ENCODE measurements at places on chromosomes 6 and 20.

DNA sequence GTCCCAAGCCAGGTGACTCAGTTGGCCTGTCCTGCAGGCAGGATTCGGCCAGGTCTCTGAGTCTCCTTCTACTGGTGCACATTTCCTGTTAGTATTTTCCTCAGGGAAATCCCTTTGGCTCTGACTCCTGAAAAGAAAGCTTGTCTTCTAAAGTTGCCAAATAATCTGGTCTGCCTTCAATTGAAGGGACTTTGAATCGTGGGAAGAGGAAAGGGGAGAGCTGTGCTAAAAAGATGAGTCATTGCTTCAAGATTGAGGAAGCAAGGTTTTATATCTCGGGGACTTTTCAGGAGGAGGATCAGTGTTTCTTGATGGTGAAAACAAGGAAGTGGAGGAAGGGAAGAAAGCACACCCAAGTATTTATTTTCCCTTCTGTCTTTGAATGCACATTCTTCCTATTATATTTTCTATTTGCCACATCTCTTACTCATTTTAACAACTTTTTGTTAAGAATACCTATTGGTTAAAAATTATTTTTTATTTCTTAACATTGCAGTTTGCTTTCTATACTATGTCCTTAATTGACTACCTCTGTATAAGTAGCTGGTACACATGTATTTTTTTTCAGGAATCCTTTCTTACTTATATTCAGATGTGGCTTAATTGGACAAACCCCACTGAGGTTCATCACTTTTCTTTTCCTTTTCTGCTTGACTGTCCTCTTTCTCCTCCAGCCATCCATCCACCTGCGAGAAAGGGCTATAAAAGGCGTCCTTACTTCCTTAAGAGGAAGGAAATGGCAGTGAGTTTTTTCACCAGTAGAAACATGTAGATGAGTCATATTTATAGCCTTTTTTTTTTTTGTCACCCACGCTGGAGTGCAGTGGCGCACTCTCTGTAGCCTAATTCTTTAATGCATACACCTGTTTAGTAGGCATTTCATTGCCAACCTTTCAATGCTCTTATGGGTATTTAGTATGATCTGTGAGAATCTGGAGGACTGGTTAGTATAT lies 15.0 kb upstream of the IFNGR1 start:
- DNase-seq = no peak

- no peak for DNase-seq
Measured at GRCh38 chr6:40011844-40012243, 77.6 kb upstream of the MOCS1 start.

- DNase-seq = no peak
Measured at GRCh38 chr6:104459543-104459942, 400.2 kb downstream of the HACE1 start.

DNA sequence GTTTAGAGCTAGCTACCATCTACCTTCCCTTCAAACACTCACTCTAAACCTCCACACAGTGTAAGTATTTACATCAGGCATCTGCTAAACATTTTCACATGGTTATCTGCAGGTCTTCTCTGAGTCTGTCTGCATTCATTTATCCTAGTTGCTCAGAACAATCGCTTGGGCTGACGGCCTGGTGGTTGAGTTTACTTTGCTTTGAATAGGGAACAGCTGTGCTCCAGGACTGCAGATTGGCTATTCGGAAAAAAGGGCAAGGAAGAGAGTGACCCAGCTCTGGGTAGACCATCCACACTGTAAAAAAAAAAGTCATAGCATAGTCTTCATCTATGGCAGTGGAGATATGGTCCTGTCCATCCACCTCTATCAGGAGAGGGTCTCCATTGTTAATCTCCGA lies 115.3 kb upstream of the ESR1 start:
- no peak for DNase-seq

DNA sequence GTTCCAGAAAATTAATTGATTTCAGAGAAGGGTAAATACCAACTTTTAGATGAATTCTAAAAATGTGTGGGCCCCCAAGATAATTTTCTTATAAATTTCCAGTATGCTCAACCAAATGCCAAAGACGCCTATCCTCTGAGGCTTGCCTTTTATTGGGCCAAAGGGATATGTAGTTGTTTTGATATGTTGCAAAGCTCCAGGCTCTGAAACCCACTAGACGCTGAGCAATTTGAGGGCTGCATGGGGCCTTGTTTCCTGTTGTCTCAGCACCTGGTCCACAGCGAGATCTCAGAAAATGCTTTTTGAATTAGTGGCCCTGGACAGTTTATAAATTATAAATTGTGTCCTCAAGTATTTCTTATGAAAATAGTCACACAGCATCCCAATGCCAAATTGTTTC lies 397.2 kb downstream of the SAMD5 start:
- no peak for DNase-seq

GRCh38 chr20:23441850-23442313 lies 2.4 kb downstream of the CSTL1 start:
- peak; percentile 56 for DNase-seq

DNA sequence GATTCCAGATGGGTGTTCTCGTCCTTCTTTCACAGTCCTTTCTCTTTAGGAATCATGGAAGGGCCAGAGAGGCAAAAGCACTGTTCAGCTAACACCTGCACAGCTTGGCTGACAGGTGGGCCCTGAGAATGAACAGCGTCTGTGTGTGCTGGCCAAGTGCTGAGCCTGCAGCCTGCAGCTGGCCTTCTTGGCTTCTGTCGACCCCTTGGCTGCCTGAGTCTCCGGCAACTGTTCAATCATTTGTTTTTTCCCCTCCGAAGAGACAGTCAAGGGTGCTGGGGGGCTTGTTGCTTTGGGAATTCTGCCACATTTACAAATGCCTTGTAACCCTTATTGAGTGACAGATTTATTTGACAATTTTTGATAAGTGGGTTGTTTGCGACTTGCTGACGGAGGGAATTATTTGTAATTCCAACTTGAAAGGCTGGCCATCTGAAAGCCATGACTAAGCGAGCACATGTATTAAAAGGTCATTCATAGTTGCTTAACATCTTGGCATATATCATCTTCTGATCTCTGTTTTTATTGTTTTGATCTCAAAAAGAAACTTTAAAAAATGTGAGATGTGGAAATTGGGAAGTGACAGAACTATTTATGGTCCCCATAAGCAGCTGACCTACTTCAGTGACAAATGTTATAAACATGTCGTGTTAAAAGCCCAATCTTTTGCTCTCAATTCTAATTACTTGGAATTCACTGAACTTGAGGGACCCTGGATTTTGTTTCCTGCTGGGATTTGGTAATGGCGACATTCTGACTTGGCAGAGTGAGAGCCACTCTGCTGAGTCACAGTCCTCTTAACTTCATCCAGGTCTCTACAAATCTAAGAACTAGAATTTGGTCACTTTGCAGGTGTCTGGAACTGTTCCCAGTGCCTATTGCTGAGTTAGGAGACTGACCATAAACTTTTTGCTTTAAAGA lies 41.9 kb upstream of the FERMT1 start:
- no peak for DNase-seq

GRCh38 chr6:86706449-86706848 lies 230.9 kb upstream of the HTR1E start:
- DNase-seq = no peak

DNA sequence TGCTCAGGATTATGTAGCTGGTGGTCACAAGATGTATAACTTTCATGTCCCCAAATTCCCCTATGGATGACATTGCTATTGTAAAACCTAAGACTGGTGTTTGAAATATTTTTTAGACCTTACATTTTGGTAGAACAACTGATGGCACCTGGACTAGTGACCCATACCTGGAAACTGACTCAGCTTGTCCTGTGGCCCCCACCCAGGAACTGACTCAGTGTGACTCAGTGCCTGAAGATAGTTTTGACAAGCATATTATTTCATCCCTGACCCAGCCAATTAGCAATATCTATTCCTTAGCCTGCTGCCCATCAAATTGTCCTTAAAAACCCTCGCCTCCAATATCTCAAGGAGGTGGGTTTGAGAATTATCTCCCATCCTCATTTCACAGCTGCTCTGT lies 90.9 kb upstream of the GRIK2 start:
- DNase-seq = no peak

- DNase-seq = no peak
Measured at GRCh38 chr6:28696682-28697081, 171.0 kb downstream of the GPX5 start.

GRCh38 chr6:43977404-43978111 lies 149.7 kb downstream of the MRPL14 start:
- DNase-seq = no peak

- no peak for DNase-seq
Measured at GRCh38 chr6:40439026-40439800, 148.0 kb downstream of the LRFN2 start.

- no peak for DNase-seq
Measured at GRCh38 chr20:42589976-42590639, 599.6 kb downstream of the PTPRT start.

DNA sequence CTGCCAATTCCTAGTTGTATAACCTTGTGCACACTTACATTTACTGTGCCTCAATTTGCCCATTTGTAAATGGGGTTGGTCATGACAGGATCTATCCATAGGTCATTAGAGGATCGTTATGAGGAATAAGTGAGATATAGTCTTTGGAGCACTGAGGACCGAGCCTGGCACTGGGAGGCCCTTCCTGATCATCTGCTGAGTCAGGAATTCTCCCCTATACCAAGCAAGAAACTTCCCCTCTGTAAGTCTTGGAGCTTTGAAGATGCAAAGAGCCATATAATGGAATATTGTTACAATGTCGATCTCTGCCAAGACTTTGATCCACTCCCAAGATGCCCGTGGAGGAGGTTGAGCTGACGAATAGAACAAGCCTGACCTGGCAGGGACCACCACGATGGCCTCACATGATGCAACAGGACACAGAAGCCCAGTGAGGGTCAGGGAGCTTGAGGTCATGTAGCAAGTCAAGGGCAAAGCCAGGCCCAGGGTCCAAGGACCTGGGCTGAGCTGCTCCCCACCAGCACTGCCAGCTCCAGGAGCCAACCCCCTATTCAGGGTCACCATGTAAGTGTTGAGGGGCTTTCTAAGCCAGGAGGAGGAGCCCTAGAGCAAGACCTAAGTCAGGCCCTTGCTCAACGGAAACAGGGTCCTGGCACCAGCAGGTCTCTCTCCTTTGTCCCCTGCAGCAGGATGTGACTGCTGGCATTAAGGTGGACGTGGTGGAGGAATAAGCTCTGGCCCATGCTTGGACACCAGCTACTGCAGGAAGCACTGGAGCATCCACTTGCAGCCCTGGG lies 16.7 kb downstream of the PDRG1 start:
- no peak for DNase-seq

DNA sequence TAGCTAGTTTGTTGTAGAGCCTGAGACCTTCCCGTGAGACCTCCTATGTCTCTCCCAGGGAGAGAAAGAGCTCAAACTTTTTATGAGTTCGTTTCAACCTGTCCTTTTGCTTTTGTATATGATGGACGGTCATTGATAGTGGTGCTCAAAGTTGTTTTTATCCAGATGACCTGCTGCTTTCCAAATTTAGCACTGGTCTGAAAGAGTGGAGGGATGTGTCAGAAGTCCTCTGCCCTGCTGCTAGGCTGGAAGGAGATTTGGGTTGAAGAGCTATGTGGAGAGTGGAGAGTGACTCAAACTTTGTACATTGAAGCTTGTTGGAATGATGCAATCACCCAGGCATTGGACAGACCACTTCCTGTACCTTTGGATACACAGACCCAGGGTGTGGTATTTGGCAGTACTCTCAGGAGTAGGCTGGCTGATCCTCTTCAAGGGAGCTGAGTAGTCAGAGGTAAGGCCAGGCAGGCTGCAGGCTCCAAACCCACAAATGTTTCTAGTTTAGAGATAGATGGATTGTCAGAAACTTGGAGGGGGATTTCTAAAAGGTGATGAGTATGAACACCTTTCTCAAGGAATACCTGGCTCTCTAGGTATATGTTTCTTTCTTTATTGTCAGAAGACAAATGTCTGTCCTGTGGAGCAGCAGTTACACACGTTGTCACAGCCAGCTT lies 49.4 kb upstream of the RREB1 start:
- no peak for DNase-seq

- no peak for DNase-seq
Measured at GRCh38 chr20:24683676-24684075, 214.2 kb downstream of the SYNDIG1 start.

DNA sequence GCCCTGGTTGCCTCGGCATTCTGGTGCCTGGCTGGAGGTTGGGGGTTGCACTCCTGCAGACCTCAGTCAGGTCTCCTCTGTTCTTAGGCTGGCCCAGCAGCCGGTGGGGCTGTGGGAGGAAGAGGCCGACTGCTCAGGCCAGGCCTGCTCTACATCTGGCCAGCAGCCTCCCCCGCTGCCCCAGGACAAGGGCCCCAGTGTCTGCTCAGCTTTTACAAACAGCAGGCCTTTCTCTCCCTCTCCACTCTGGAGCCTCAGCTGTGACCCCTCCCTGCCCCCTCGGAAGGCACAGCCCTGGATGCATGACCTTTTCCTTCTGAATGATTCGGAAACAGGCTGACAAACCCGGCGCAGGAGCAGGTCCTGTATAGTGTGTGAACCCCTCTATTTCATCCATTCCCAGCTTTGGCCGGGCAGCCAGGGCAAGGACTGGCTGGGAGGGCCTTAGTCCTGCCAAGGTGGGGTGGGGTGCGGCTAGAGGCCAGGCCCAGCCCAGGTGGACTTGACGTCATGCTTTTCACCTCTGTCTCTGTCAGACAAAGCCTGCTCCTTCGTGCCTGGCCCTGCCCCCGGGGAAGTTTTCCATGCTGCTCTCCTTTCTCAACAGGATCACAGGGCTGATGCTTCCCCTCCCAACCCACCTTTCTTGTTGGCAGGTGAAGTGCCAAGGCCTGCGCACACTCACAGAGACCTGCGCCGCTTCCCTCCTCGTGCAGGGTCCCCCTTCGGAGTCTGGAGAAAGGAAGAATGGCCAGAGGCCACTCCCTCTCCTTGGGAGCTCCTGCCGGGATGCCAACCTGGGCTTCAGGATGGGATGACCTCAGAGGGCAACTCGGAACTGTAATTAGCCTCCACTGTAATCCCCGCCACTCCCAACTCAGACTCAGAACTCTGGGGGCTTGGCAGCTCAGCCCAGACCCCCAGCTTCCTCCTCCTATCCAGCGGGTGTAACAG lies 10.1 kb upstream of the ITPR3 start:
- no peak for DNase-seq

GRCh38 chr20:62828511-62829230 lies 11.8 kb downstream of the COL9A3 start:
- DNase-seq = no peak

DNA sequence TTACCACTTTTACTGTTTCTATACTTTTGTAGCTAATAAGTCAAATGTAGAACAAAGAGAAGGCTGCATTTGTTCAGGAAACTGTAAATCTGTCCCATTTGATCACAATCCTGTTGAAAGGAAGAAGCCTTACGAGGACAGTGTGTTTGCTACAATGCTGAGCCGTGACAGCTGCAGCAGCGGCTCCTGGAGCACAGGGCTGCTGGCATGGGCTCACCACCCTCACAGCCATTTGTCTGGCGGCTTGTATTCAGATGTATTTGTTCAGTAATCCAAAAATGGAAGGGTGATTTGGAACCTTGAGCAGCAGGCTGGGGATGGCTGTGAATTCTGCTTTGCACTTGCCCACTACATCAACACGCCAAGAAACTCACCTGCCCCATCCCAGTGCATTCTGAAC lies 5.7 kb downstream of the TUBB2A start:
- no peak for DNase-seq

DNA sequence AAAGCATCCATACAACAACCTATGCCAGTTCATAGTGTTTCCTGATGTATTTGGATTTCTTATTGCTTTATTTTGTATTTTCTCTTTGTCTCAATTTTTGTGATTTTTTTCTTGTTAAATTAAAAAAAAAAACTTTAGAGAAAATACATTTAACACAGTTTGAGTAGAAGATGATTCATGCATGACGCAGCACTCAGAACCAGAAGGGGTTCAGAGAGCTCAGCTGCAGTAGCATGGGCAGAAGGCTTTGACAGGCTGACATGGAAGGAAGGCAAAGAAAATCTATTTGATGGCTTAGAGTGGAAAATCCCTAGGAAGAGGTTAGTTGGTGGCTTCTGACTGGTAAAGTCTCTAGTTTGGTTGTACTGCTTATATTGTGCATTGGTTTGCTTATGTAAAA lies 207.2 kb upstream of the STXBP5 start:
- no peak for DNase-seq

Data from activated CD8-positive, alpha-beta memory T cell treated with anti-CD3 and anti-CD28 coated beads, Interleukin-2, amount 50 U/mL, for 4 hours (primary cell).